ENCODE measurements at places on chromosomes 11 and 22.

DNA sequence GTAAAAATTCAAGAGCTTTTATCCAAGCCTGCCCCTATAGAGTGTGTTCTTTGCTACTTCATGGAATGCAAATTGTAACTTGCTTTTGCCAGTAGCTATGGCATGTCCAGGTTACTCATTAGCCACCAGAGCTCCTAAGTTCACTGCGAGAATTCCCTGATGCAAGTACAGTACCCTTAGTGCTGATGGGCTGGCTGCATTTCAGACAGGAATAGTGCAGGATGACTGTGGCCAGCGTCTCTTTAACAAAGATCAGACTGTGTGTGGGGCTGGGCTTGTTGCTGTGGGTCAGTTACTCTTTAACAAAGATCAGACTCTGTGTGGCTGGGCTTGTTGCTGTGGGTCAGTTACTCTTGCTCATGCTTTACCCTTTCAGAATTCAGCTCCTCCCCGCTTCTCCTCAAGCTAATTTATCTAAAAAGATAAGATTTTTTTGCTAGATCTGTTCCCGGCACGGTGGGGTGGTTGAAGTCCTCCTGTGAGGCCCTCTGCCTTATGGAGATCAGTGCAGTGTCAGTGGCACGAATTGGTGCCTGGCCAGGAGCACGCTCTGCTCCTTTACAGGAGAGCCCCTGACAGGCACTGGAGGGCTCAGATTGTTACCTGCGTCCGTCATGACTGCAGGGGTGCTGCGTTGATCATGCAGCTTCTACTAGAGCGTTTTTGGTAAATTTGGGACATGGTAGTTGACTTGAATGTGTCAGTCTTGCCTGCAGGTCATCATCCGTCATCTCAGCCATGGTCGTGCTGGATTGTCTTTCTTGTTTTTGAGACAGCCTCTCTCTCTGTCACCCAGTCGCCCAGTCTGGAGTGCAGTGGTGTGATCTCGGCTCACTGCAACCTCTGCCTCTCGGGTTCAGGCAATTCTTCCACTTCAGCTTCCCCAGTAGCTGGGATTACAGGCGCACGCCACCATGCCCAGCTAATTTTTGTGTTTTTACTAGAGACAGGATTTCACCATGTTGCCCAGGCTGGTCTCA, 27.0 kb downstream of the AP2A2 start:
- DNase-seq: no peak

- DNase-seq: no peak
Measured at GRCh38 chr11:122804161-122804560, 34.1 kb upstream of the CRTAM start.

GRCh38 chr22:29269230-29269604, 1.1 kb downstream of the EWSR1 start:
- DNase-seq: no peak

DNA sequence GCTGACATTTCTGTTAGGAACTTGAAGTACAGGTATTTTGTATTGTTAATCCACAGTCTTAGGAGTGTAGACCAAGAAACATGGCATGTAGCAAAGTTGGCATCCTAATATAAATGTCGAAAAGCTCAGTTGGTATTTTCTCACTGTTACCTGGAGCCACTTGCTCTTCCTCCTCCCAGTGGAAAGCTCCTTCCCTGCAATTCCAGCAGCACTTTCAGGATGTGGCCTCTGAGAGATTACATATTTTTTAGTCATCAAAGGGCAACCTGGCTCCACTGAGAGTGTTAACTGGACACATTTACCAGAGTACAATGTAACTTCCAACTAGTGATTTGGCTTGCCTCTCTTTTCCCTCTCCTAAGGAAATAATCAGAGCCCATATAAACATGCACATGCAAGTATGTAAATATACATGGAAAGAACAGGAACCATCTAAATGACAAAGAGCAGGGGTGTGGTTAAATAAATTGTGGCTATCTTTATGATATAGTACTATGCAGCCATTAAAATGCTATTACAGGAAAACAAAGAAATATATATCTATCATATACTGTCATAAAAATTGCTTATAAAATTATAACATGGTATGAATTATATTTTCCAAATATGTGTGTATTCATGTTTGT, 14.3 kb upstream of the EED start:
- no peak for DNase-seq

DNA sequence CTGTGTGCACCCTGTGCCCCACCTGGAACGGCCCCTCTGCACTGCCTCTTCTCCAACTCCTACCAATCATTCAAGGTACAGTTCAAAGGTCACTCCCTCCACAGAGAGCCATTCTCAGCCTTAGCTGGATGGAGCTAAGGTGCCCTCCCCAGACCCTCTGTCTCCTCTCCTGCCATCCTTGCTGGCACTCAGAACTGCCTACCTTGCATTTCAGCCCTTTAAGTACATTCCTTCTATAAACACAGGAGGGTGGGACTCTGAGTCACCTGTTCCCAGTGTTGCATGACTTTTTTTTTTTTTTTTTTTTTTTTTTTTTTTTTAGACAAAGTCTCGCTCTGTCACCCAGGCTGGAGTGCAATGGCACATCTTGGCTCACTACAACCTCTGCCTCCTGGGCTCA, 8.6 kb downstream of the TTLL1 start:
- DNase-seq: no peak
